ENCODE measurements at places on chromosomes 2 and 18.

- DNase-seq = no peak
Observed at GRCh38 chr2:152499896-152500735, 165.1 kb downstream of the FMNL2 start.

DNA sequence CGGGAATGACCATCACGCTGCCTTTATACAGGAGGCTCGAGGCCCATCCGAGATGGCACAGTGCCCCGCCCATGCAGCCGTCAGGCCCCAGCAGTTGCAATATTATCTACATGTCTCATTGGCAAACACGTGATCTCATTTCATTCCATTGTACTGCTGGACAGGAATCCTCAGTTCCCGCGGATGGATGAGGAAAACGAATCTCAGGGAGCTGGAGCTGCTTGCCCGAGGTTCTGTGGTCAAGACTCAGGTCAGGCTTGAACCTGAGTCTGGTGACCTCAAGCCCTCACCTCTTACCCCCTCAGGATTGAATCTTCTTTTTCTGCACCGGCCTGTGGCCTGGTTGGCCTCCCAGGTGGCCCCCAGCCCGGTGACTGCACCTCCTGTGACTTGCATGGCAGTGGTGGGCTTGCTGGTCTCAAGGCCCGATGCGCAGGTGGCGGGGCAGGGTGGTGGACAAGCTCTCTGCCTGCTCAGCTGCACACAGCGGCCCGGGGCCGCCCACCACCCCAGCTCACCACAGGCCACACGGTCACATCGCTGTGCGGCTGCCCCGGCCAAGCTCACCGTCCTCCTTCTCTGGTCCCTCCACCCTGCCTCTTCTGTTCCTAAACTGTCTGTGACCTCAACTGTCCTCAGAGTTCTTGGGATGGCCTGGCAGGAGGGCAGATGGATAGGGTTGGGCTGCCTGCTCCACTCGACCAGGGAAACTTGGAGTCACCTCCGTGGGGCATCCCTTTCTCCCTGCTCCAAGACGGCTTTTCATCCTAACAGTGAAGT is 52.0 kb upstream of the HS6ST1 start:
- DNase-seq = no peak

DNA sequence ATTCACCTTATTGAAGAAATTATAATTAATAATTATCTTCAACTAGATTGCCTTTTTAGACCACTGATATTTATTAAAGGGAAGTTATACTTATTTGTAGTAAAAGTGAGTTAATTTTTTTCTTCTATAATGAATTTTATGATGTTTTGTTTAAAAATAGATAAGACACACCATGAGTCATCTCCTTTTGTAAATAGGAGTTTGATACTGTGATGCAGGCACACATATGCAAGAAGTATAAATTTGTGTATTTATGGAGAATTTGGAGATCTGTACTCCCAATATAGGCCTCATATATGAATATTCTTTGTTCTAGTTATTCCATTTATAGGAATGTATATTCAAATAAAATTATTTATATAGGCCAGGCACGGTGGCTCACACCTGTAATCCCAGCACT is 703.5 kb upstream of the CHAC2 start:
- no peak for DNase-seq

DNA sequence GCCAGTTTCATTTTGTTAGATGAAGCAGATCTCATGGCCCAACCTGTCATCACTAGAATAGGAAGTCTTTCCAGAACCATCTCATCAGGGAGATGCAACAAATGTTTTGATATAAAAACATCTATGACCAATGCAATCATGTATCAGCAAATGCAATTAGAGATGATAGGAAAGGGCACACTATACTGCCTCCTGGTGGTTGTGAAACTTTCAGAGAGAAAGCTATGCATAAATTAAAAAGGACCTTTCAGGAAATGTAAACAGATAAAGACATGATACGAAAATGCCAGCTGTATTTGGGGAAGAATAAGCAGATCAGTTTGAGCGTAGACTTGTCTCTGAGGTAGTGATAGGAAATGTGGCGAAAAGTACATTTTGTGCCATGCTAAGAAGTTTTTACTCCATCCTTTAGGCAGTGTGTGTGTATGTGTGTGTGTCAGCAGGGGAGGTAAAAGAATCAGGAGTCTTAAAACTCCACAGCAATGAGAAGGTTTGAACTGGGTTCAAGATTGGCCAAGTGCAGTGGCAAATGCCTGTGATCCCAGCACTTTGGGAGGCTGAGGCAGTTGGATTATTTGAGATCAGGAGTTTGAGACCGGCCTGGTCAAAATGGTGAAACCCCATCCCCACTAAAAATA is 479.3 kb downstream of the CPS1 start:
- no peak for DNase-seq

- DNase-seq = no peak
Observed at GRCh38 chr18:67468038-67468437, 48.5 kb downstream of the DSEL start.

GRCh38 chr2:112579241-112579640 is 5.2 kb upstream of the CHCHD5 start:
- DNase-seq = no peak

GRCh38 chr2:164794016-164794415 is 47.6 kb downstream of the COBLL1 start:
- no peak for DNase-seq

GRCh38 chr18:9711361-9712129 is 3.4 kb downstream of the RAB31 start:
- no peak for DNase-seq

GRCh38 chr2:161391737-161392506 is 24.2 kb upstream of the TBR1 start:
- DNase-seq = no peak

DNA sequence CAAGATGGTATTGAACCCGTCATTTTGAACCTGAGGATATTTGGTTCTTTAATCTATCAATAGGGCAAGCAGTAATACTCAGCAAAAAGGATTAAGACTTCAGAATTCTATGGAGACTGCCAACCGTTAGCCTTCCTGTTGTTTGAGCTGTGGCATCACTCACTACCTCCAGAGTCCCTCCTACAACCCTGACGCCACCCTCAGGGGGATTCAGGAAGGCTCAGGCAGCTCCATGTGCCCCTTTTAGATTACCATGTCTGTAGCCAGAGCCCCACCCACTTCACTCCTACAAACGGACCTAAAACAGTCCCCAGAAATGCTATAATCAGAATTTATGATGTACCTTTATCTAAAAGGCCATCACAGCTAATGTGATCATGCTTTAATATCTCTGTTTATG is 172.9 kb downstream of the EPHA4 start:
- DNase-seq = no peak

DNA sequence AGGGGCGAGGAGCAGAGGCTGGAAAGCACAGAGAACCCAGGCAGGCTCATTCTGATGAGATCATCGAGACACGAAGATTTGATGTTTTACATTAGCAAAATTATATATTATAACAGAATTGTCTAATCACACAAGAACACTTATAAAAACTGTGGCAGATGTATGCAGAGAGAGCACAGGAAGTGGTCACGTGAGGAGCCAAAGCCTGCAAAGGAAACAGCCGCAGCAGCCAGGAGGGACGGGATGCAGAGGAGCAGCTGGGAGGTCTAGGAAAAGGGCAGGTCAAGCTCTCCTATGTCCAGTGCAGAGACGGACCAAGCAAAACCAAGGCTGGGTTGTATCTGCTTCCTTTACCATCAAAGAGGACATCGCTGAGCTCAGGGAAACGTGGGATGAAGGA is 355.1 kb upstream of the MYT1L start:
- DNase-seq = no peak

- no peak for DNase-seq
Observed at GRCh38 chr2:20094142-20094755, 42.8 kb upstream of the LAPTM4A start.

DNA sequence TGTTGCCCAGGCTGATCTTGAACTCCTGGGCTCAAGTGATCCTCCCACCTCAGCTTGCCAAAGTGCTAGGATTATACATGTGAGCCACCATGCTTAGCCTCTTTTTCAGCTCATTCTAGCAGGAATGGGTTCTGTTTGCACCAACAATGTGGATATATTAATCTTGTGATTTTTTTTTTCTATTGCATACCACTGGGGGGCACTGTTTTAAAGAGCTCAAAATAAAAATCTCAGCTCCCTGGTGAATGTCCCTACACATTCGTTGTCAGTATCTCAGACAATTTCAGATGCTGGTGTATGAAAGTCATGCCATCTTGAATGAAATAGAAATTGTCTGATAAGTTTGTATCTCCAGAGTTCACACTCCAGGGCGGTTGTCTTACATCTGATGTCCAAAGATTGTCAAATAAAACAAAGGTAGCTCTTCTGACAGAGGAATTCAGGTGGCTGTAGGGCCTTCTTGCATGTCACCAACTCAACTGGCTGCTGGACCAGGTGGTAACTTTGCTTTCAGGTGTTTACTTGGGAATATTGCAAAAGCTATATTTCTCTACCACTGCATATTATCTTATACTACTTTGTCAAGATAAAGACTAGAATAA is 3.1 kb upstream of the MATN3 start:
- peak; percentile 48 for DNase-seq

DNA sequence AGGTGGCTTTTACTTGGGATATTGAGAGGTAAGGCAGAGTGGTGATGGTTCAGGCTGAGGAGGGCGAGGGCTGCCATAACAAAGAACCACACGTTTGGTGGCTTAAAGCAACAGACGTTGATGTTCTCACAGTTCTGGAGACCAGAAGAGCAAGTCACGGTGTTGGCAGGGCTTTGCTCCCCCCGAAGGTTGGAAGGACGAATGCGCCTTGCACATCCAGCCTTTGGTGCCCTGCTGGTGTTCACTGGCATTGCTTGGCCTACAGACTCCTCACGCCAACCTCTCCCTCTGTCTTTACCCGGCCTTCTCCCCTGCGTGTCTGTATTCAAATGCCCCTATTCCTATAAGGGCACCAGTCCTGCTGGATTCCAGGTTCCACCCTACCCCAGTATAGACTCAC is 125.4 kb downstream of the TPO start:
- DNase-seq = peak; percentile 28

DNA sequence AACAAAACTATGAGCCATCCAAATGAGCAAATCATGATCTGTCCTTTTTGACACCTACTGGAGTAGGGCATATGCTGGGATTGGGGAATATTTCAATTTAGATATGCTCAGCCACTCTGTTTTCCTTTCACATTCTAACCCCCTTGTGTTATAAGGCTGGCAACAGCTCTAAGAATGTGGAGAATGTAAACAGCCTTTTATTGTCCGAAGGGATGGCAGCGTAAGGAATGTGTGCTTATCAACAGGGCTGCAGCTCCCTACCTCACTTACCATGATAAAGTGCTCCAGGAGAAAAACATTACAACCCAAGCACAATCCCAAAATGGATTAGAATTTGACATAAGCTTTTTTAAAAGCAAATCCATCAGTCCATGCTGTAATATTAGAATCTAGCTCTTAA is 2.2 kb downstream of the NXPH2 start:
- DNase-seq = no peak

GRCh38 chr18:53322163-53322562 is 902.3 kb downstream of the MBD2 start:
- no peak for DNase-seq

DNA sequence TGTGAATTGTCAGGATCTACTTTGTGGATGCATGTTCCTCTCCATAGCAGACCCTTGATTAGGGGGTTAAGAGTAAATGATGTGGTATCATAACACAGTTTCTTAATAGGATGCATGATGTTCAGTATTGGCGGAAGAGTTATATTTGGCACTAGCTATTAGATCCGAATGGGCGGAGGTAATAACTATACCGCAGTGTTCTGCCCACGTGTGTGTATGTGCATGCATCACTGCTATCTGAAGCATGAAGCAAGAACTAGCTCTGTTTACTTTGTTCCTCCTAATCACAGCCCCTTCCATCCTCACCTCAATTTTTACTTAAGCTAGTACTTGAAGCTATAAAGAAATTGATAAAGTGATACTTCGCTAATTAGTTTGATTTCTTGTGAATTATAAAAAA is 159.6 kb upstream of the NOSTRIN start:
- no peak for DNase-seq

DNA sequence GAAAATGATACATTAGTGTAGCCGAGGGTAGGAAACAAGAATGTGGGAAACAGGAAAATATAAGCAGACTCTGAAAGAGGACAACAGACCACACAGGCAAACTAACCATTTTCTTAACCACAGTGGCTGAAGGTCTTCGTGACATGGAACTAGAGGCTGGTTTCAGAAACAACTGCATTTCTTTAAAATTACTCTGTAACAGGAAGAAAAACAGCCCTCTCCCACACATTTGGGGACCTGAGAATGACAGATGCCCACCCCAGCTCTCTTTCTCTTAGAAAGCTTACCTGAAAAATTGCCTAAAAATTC is 13.8 kb upstream of the SLC25A52 start:
- no peak for DNase-seq
